Stimulated activated CD4-positive, alpha-beta T cell treated with anti-CD3 and anti-CD28 coated beads, Interleukin-4, amount 100 ng/mL, for 4 hours (primary cell): ENCODE measurements at places on chromosomes 5 and 9.

- no peak for DNase-seq
These were observed 30.6 kb upstream of the COL5A1 start for GRCh38 chr9:134611046-134611445.

DNA sequence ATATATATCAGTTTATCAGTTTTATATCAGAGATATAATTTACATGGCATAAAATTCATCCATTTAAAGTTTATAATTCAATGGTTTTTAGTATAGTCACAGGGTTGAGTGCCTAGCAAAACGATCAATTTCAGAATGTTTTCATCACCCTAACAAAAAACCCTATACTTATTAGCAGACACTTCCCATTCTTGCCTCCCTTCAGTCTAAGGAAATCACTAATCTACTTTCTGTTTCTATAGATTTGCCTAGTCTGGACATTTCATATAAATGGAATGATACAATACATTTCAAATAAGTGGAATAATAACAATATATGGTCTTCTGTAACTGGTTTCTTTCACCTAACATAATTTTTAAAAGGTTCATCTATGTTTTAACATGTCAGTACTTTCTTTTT lies 9.6 kb upstream of the LNPEP start:
- DNase-seq = no peak

DNA sequence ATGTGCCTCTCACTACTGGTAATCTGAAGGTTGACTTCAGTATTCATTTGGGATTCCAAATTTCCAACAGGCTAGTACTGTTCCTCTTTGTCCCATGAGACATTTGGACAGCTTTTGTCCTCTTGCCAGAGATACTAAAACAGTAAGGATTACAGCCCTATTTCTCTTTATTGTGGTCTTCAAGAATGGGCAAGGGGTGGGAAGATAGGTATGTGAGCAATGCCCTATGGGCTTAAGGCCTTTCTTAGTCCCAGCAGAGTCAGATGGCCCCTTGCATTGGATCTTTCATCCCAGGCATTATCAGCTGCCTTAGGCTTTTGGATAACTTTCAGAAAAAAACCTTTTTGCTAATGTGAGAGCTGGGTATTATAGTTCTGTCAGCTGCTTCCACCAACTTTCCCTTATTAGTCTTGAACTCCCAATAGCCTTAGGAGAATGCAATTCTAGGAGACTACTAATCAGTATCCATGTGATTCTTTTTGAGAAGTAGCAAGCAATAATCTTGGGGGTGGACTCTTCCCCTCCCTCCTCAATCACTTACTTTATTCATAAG lies 361.1 kb upstream of the NUDT12 start:
- no peak for DNase-seq

- DNase-seq = no peak
These were observed 6.3 kb upstream of the CSNK1G3 start for GRCh38 chr5:123505633-123506032.

GRCh38 chr9:95411054-95411892 lies 93.8 kb upstream of the FANCC start:
- DNase-seq = no peak

DNA sequence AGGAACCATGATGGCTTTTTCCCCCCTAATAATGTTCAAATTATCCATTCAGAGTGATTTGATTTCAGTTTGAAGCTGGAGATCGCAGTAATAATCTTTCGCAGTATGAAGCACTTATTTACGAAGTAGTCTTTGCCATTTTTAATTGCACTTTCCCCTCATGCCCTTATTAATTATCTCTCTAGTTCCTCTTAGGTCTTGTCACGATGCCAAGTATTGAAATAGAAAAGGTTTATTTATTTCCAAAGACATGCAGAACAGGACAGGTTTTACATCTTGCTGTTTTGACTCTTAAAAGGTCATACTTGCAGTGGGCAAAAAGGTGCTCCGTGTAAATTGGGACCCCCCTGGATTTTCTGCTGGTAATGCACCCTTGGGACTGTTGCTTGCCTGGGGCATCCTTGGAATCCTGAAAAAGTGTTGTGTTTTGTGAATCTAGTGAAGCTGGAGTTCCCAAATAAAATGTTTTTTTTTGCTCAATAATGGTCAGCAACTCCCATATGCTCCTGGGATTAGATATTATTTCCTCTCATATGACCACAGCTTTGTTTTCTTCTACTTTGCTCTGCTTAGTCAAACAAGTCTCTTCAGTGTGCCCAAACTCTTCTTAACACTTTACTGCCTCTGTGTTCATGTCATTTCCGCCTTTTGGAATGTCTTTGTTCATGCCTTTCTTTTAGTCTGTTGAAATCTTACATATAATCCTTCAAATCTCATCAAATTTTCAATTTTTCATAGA lies 278.3 kb downstream of the TMEM38B start:
- DNase-seq = no peak

- no peak for DNase-seq
These were observed 63.9 kb downstream of the GOLPH3 start for GRCh38 chr5:32110111-32110696.

DNA sequence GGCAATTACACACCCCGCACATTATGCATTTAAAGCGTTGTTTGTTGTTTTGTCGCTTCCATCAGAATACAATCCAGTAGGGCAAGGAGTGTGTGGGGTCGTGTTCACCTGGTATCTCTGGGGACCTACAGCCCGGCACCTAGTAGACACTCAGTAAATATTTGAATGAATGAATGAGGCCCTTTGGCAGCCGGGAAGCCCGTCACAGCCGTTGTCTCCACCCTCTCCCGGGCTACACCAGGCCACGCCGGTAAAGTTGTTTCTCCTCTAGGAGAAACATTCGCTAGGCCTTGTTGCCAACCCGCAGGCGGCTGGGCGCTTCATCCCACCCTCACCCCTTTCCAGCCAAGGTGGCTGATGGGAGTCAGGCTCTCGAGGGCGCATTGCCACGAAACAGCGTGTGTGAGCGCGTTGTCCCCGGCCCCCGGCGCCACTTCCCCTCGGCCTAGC lies 876 bp upstream of the JAK2 start:
- no peak for DNase-seq

GRCh38 chr9:108772301-108772894 lies 83.4 kb downstream of the ACTL7B start:
- no peak for DNase-seq

DNA sequence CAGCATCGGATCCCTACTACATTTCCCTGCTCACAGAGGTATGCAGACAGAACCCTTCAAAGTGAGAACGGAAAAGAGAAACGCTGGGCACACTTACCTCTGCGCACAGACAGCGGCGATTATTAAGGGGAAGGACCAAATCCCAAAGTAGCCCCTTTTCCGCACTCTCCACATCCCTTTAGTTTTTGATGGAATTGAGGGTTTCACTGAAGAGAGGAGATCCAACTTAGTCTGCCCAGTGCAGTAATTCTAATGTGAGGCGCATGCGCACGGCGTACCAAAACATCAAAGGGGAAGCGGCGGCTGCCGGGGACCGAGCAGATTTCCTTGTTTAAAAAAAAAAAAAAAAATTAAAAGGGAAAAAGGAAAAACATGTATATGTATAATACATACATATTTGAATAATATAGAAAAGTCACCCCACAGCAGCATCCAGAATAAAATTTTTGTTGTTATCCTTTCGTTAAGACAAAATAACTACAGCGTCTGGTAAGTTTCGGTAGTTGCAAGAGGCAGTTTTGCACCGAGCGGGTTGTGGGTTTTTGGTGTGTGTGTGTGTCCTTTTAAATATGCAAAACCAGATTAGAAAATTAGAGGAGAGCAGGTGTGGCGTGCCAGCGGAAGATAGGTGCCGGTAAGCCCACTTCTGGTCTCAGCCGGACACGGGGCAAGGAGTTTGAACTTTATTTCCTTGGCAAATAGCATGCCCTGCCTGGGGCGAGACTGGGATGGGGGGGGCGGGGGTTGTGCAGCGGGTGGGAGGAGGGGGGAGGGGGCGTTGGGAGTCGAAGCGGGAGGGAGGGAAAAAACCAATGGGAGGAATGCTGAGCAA lies at the start of gene GABRB2:
TSS of gene GABRB2 (minus strand) at position 256 of the 832 bp plus-strand sequence. CDS start at position 174, 82 bp downstream.
- no peak for DNase-seq

- no peak for DNase-seq
These were observed 246.6 kb downstream of the ENC1 start for GRCh38 chr5:74393943-74394342.
